ENCODE measurements at places on chromosomes 7 and 10.

- DNase-seq: no peak
These were observed 27.0 kb upstream of the KCNK18 start for GRCh38 chr10:117170244-117170643.

DNA sequence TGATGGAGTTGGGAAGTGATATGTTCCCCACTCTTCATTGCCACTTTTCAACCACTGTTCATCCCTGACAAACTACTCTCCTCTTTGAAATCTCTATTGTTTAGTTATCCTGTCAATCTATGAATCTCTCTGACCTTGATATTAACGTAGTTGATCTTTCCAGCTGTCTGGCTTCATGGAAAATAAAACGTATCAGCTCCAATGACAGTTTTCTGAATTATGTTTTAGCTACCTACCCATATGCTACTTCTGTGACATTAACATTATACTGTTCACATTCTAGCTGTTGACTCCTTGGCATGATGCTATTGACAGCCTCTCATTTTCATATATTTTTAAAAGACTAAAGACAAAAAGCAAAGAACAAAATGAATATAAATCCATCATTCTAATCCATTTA lies 53.3 kb downstream of the PCLO start:
- no peak for DNase-seq

GRCh38 chr10:3534433-3534832 lies 250.6 kb downstream of the KLF6 start:
- DNase-seq: no peak

DNA sequence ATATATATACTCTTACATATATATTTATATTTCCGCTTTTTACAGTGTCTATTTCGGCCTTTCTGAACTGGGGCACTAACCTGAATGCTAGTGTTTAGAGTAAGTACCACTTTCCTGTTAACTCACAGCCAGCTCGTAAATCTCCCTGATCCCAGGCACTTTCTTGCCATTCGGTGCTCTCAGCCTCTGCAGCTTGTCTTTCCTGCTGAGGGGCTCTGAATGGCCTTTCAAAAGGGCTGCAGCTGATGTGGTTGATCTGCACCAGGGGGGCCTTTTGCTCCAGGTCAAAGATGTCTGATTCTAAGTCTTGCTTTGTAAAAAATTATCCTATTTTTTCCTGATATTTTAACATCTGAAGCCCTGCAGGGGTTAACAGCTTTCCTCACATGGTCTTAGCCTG lies 25.5 kb upstream of the HPS1 start:
- DNase-seq: no peak

DNA sequence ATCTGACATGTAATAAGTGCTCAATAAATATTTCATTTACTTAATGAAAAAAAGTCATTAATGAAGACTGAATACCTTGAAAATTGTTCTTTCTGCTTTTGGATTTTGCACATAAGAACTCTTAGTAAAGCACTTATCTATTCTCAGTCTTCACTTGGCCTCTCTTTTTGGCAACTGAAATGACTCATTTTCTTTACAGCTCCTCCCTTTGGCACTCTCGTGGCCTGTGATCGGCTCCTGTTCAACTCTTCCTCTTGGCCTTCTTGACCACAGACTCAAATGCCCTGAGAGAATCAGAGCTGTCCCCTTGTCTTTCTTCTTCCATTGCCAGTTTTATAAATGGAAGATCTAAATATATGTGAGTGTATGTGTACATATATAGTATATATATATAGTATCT lies 54.2 kb downstream of the FOXP2 start:
- DNase-seq: no peak

DNA sequence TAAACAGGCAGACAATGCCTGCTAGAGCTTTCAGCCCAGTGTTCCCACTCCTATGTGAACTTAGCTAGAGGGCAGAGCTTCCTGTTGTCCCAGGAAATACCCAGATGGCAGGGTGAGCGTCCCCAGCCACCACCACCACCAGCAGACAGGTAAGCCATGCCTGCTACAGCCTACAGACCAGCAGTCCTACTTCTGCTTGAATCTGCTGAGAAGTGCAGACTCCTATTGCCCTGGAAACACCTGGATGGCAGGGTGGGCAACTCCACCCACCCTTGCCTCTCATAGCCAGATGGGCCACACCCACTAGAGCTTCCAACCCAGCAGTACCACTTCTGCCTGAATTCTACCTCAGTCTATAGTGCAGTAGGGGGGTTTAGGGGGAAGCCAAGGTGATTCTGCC lies 64.4 kb downstream of the FBXL13 start:
- DNase-seq: no peak

DNA sequence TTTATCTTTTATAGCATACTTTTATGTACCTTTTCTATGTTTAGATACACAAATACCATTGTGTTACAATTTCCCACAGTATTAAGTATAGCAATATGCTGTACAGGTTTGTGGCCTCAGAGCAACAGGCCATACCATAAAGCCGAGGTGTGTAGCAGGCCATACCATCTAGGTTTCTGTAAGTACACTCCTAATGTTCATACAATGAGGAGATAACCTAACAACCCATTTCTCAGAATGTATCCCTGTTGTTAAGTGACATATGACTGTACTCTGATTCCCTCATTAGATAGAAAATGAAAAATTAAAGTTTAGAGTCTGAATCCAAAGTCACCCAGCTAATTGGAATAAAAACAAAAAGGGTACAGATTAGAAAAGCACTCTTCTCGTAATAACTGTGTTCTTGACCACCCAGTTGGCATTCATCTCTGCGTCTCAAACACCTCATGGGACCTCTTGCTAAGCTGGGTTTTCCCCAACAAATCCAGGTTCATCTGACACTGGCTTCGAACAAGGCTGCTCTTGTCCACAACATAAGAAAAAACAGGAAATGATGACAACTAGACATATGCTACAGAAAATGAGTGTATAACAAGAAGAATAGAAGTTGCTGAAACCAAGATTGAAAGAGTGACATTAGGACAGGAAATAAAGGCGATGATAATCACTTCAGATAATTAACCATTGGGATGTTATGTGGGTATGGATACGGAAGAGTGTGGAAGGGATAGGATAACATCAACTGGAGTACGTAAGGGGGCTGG lies 1.4 kb downstream of the NDUFB8 start:
- DNase-seq: no peak

DNA sequence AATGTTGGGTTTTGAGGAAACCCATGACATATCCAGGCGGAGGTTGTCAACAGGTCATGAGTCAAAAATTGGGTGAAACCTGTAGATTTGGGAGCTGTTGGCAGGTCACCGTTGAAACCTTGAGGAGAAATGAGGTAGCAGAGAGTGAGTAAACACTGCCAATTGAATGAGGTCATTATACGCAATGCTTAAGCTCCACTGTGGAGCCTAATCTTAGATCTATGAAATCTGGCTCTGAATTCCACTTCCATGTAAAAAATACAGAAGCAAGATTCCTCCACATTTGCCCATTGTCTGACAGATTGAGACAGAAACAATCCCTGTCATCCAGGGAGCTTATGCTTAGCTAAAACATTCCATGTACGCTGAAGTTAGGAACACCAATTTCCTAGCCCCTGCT lies 76.0 kb upstream of the IL6 start:
- DNase-seq: no peak

DNA sequence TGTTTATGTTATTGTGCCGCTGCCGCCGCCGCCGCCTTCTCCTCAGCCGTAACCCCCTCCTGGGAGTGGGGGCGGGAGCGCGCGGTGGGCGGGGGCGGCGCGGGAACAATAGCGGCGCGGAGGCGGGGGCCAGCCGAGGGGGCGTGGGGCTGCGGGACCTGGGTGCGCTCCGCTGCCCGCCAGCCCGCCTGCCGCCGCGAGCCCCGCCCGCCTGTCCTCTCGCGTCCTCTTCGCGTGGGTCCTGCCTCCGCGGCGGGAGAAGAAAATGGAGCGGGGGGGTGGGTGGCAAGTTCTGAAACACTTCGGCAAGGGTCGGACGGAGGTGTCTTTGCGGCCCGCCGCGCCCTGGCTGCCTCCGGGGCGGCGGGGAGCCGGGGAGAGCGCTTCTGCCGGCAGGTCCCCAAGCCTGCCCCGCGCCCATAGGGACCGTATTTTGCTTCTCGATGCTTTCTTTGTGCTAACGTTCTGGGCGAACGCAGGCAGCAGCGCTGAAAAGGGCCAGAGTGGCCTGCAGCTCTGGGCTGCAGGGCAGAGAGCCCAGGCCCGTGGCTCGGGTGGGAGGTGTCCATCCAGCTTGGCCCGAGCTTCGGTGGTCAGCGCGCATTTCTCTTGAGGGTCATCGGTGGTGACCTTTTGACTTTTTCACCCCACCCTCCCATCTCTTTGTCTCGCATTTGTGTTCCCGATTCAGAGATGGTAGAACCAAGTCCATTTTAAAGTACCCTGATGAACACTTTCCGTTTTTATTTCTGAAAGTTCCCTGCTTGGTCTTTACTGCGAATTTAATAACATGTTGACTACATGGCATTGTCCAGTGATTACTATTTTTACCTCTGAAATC lies 613 bp downstream of the MAPK8 start:
- DNase-seq: peak; percentile 72

DNA sequence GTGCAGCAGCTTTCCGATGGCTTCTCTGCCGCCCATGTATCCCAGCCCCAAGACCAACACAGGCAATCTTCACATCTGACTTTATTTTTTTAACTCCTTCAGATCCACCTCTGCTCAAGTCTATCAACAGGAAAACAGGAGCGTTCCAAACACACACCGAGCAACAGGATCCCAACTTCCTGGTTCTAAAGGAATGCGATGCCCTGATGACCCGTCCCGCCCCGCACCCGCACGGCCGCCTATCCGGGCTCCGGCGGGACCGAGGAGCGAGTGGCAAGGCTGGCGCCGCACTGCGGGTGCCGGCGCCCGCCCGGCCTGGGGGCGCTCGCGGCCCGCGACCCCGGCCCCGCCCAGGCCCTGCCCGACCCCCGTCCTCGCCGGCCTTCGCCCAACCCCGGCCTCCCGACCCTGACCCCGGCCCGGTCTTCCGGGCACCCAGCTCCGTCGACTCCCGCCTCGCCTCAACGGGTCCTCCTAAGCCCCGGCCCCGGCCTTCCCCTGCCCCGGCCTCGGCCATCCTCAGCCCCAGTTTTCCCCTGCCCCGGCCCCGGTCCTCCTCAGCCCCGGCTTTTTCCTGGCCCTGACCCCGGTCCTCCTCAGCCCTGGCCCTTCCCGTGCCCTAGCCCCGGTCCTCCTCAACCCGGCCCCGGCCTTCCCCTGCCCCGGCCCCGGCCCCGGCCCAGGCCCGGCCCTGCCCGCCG lies 730 bp downstream of the LARP4B start:
- DNase-seq: no peak

GRCh38 chr7:54689394-54690049 lies 69.5 kb downstream of the SEC61G start:
- DNase-seq: no peak

GRCh38 chr7:150881189-150881588 lies 28.9 kb downstream of the AOC1 start:
- DNase-seq: no peak

- DNase-seq: no peak
These were observed 253.7 kb downstream of the ARHGAP21 start for GRCh38 chr10:24469993-24470392.

DNA sequence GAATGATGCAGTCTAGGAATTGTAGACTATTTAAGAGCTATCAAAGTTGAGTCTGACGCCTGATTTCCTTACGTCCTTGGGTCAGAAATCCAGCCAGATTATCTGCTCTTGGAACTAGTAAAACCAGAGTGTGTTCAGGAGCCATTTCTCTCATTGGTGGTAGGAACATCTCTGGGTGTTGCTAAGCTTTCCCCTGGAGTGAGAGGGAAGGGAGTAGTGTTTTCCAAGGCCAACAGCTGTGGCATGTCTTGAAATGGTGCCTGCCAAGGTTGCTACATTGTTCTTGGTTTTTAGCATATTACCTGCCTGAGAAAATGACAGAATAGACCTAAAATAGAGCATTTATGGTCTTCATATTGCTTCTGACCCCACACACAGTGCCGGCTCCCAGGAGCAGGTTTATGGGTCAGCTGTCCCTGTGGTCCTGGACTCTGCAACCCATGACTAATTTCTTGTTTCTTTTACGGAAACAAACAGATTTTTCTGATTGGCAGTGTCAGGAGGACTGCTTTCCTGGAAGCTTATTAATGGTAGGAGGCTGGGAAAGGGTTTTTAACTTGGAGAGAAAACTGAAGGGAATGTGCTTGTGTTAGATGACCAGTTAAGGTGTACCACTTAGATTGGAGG lies 17.5 kb downstream of the GBF1 start:
- no peak for DNase-seq

DNA sequence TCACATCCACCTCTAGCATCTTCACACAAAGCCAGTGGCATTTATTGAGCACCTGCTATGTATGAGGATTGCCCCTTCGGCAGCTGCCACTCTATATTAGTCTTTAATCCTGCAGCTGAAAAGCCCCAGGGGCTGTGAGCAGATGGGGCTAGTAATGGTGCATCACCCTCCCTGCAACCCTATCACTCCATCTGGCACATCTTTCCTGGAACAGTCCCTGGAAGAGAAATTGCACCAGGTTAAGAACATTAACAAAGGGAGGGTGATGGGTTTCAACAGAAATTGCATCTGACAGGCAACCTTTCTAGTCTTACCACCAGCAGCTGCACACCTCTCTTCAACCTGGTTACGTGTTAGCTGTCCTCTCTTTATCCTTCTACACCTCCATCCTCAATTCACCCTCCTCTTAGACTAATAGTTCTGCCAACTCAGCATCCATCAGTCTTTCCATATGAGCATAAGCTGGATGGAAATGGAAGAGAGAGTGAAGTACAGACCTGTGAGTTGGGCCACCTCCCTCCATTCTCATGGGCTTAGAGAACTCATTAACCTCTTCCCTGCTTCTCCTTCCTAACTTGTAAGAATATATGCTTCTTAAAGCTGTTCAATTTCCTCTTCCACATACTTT lies 168.6 kb upstream of the NEBL start:
- no peak for DNase-seq

DNA sequence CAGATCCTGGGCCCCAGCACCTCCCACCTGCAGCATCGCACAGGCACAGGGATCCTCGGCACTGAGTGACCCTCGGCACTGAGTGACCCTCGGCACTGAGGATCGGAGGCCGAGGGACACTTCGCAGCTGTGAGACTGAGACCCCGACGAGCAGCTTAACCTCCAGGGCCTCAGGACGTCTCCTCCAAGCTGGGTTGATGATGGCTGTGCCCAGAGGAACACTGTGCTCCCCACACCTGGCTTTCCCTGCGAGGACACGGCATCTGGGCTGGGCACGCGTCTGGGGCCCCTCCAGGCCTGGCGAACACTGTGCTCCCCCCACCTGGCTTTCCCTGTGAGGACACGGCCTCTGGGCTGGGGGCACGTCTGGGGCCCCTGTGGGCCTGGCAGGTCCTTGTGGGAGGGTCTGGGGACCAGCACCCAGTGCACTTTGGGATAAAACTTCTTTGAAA lies 158.3 kb upstream of the PPP2R2D start:
- DNase-seq: no peak

Measured in stimulated activated naive CD4-positive, alpha-beta T cell treated with Interleukin-2 at 50 U/mL for 16 hours (primary cell).